ENCODE measurements at places on chromosomes 2 and 18. TPM values are rescaled to one million over a fixed set of nuclear protein-coding genes. Genes with fewer than 3 reads are reported as not detected.

DNA sequence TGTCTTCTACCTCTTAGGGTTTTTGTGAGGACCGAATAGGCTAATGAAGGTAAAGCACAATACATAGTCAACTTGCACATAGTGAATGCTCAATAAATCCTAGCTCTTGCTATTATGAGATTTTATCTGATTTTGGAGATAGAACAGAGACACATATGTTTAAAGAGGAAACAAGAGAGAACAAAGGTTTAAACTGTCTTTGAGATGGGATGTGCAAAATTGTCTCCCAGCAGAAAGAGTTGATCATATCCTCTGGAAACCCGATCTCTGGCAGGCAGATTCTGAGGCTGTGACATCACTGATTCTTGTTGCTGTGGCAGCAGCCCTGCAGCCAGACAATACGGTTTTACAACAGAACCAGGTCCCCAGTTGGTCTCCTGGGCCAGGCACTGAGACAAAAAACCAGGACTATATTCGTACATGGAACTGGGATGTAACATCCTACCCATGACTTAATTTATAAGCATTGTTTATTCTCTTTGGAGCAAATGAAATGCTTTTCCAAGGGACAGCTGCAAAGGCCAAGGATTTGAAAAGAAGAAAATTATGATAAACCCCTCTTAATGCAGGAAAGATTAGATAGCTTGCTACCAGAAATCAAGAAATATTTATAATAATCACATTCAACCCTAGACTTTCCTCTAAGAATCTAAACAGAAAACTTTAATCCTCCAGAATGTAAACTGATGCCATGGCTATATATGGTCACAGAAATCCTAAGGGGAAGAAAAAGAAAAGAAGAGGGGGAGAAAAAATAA, 80.2 kb downstream of the SLC8A1 start:
- no peak for DNase-seq

GRCh38 chr18:75262511-75262910, 51.9 kb downstream of the TSHZ1 start:
- DNase-seq = no peak

DNA sequence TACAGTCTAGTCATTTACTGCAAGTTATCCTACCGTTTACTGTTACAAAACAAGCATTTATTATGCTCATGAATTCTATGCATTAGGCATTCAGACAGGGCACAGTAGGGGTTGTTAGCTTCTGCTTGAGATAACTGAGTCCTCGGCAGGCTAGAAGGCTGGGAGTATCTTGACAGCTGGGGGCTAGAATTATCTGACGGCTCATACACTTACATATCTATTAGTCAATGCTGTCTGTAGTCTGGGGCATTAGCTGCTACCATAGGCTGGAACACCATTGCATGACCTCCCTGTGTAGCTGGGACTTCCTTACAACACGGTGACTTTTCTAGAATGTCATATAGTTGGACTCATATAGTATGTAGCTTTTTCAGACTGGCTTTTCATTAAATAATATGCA, 61.9 kb upstream of the ALK start:
- DNase-seq = no peak

The SMARCAL1 gene
- total RNA-seq = 25.9 TPM

The PDE11A gene
- total RNA-seq = not detected

- DNase-seq = no peak
These were observed 401.3 kb downstream of the PID1 start for GRCh38 chr2:228869636-228870264.

GRCh38 chr18:6729247-6730091, at the start of gene ARHGAP28:
ARHGAP28 (plus strand) TSS chr18:6729716; CDS start chr18:6729822, 106 bp downstream.
- peak; percentile 56 for DNase-seq

- no peak for DNase-seq
These were observed 274.0 kb upstream of the SPRED2 start for GRCh38 chr2:65706411-65706810.

DNA sequence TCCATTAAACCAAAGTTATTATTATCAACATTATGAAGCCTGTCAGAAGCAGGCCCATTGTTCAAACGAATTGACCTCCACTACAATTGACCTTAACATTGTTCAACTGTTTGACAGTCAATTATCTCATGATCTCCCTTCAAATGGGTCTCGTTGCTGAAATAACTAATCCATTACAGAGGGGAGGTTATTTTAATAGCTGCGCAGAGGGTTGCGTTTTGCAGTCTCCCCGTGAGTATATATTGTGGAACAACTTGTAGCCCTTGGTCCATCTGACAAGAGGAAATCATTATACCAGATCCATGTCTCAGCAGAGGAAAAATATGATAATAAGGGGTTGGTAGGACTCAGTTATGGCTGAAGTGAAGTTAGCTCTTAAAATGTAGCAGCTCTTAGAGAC, 159.1 kb downstream of the ALK start:
- no peak for DNase-seq

DNA sequence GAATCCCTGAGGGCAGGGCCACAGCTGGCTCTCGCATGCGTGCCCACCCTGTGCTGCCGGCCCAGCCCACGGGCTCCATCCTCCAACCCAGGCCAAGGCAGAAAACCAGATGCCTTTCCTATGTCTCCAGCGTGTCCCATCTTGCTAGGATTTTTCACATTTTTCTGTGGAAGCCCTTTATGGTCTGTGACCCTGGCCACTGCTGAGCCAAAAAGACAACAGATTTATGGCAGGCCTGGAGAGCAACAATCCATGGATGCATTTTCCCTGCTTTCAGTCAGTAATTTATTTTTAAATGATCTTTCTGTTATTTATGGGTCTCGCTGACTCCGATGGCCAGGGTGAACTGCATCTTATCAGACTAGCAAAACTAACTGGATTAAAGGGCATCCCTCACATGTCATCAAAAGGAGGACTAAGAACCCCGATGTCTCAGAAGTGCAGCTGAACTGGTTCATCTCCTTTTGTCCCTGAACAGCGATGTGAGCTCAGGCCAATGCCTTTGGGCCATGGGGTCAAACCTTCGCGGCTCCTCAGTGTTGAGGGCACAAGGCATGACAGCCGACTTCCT, 346.0 kb downstream of the CYRIA start:
- DNase-seq = no peak

DNA sequence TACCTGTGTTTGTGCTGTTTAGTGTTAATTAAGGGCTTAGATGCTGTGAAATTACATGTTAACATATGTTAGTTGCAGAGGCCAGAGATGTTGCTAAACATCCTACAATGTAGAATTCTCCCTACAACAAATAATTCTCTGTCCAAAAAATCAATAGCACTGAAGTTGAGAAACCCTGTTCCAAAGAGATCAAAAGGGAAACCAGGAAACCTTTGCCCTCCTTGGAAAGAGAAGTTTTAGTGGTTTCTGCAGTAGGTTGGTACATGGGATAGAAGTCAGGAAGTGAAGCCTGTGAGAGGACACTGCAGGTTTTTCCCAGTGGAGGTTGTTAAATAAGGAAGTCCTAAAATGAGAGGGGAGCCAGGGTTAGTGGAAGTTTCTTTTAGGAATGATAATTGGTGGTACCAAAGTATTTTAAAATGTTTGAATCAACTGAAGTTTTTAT, 6.3 kb upstream of the RMDN2 start:
- no peak for DNase-seq

DNA sequence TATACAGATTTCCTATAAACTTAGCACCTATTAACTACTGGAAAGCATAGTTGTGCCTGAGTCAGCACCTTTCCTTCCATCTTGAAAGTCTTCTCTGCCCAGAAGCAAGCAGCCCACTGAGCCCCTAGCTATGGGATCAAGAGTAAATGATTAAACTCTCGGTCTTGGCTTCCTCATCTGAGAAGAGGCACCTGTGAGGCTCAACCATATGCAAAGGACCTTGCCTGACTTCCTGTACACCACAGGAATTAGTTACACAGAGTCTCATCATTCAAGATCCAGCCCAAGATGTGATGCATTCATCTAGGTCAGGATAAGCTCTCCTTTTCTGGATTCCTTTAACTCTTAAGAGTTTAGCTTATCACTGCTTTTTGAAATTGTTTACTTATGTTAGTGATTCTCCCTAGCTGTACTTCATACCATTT, 96.0 kb downstream of the CDH2 start:
- DNase-seq = no peak

GRCh38 chr2:168237741-168238140, 9.7 kb downstream of the STK39 start:
- DNase-seq = no peak

The ANKRD30B gene
- total RNA-seq = not detected

The NDC80 gene
- total RNA-seq = 88.5 TPM

DNA sequence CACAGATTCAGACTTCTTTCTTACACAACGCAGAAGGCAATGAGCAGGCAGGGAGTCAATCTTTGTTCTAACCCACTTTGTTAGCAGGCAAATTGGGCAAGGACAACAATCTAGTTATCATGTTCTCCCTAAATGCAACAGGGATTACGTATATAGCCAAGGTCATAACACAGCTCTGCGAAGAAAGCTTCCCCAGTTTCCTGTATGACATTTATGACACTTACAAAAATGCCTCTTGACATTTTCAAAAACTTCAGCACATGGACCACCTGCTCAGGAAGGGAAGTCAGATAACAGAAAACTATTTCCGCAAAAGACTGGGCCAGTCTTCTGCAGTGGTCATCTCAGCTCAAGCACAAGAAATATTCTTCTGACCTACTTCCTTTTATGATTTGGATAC, 106.1 kb downstream of the IRS1 start:
- no peak for DNase-seq

DNA sequence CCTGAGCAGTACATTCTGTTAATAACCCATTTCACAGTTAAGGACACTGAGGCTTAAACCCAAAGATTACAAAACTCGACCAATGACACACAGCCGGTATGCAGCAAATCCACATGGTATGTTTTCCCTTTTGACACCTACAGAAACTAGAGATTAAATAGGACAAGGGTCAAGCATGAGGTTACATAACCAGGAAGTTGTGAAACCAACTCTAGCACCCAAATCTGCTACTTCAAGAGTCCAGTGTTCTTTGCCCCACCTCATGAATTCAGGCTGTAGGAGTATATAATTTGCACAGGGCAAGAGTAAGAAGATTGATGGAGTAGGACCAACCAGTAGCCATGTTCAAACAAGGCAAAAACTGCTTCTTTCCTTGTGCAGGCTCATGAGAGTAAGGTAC, 249.8 kb downstream of the BCL11A start:
- no peak for DNase-seq

The L3MBTL4 gene
- 0.21 TPM for total RNA-seq

- DNase-seq = no peak
These were observed 106.3 kb downstream of the GRB14 start for GRCh38 chr2:164515030-164515429.

GRCh38 chr2:19916385-19916950, 14.7 kb upstream of the TTC32 start:
- no peak for DNase-seq

All from activated CD4-positive, alpha-beta T cell treated with anti-CD3 and anti-CD28 coated beads for 36 hours (primary cell).